ENCODE measurements at places on chromosomes 7 and 10.

DNA sequence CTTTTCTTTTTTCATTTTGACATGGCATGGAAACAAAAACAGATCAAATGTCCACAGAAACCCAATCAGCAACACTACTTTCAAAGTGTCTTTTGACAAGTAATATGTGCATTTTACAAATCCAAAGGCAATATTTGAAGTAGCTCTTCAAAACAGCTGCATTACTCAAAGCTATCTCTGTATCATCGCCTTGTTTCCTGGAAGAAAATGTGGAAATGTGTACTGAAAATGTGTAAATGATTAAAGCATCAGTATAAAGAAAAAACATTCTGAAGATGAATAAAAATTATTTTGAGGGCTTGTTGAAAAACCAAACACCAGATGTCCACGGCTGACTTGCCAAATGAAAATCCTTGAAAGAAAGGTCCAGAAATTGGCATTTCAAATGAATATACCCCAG is 16.5 kb upstream of the ITGB8 start:
- DNase-seq: no peak

GRCh38 chr7:74586258-74587175 is 71.0 kb upstream of the GTF2I start:
- DNase-seq: no peak

- no peak for DNase-seq
These were observed 550.7 kb upstream of the MGMT start for GRCh38 chr10:128916383-128916782.

- DNase-seq: no peak
These were observed 64.8 kb upstream of the GTF2IRD1 start for GRCh38 chr7:74388880-74389415.

DNA sequence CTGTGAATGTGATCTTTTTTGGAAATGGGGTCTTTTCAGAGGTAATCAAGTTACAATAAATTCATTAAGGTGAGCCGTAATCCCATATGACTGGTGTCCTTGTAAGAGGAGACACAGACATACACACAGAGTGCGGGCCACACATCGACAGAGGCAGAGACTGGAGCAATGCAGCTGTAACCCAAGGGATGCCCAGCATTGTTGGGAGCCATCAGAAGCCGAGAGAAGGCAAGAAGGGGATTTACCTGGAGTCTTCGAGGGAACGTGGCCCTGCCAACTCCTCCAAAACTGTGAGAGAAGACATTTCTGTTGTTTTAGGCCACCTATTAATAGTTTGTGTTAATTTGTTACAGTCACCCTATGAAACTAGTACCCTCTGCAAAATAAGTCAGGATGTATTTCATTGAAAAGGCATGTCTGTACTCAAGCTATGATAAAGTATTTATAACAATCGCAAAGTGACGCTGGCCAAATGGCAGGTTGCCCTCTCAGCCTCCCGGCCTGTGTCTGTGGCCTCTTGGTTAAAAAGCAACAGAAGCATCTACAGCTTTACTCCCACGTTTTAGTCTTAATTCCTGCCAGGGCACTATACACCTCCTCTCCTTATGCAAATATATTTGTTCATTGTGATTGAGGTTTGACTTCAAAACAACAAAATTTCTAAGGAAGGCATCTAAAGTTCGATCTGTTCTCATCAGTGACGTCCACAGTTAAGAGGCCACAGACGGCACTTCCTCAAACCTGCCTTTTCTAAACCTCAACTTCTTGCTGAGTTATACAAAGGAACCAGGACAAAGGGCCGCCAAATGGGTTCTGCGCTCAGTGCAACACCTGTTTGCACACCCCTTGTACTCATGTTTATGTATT is 46.8 kb downstream of the HIPK2 start:
- no peak for DNase-seq

DNA sequence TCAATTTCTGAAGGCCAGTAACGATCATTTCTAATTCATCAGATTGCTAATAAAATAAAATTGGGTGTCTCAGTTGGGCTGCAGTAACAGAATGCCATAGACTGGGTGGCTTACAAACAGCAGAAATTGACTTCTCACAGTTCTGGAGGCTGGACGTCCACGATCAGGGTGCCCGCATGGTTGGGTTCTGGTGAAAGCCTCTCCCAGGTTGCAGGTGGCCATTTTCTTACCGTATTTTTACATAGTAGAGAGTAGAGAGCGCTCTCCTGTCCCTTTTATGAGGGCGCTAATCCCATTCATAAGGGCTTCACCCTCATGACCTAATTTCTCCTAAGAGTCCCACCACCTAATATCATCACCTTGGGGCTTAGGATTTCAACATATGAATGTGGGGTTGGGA is 106.0 kb downstream of the SPAG6 start:
- no peak for DNase-seq

Data from putamen (tissue), 1 donor.